ENCODE measurements at places on chromosomes 11 and 22.

DNA sequence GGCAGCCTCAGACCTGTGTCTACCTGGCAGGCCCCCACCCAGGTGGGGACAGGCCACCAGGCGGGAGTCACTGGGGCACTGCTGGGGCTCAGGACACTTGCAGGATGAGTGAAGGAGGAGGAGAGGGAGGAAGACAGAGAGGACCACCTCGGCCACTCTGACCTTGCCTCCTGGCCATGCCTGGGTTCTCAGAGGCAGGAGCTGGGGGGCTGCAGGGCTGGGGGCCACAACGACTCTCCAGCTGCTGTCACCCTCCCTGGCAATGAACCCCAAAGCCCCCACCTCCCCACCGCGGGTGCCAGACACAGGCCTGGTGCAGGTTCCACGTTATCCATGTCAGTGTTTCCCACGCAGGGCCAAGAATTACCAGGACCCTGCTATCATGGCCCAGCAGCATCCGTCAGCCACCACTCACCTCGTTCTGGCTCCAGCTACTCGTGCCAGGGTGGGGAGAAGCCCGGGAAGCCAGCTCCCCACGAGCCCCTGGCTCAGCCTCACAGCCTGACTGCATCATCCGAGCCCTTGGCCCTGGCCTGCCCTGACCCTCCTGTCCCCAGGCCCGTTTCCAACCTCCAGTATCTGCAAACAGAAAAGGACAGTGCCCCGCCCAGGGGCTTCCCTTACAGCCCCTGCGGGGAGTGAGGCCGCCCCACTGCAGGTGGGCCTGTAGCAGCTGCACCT, 62.4 kb downstream of the BRD1 start:
- DNase-seq = no peak

DNA sequence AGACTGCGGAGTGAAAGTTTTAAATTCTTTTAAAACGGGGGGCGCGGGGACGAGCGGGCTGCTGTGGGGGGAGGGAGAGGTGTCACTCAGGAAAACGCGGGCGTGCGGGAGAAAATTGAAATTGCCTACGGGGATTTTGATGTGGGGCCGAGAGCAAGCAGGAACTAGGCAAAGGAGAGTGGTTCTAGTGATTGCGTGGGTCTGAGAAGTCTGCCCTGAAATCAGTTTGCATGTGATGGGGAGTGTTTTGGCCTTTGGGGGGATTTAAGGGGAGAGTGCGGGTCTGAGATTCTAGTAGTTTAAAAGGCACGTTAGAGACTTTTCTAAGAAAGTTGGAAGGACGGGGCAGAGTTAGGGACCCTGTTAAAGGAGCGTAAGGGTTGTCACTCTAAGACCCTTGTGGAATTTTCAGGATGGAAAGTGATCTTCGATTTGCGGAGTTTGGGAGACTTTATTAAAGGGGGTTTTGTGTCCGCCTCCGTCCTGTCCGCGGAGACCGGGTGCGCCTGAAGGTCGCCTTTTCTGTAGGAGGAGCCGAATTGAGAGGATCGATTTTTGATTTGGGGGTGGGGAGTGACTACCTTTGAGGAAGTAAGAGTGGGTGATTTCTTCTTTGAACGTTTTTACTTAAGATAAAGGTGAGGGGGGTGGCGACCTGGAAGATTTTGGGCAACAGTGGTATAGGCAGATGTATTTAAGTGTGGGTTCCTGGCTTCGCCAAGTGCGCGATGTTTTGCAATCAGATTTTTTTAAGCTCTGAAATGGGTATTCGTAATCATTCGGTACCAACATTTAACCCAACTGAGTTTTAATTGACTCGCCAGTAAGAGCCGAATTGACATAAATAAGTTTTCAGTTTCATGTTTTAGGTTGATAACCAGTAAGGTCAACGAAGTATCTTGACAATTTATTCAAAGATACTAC, 1.1 kb downstream of the EED start:
- peak; percentile 37 for DNase-seq

- no peak for DNase-seq
These were observed 18.1 kb downstream of the MRGPRG start for GRCh38 chr11:3200388-3201111.

DNA sequence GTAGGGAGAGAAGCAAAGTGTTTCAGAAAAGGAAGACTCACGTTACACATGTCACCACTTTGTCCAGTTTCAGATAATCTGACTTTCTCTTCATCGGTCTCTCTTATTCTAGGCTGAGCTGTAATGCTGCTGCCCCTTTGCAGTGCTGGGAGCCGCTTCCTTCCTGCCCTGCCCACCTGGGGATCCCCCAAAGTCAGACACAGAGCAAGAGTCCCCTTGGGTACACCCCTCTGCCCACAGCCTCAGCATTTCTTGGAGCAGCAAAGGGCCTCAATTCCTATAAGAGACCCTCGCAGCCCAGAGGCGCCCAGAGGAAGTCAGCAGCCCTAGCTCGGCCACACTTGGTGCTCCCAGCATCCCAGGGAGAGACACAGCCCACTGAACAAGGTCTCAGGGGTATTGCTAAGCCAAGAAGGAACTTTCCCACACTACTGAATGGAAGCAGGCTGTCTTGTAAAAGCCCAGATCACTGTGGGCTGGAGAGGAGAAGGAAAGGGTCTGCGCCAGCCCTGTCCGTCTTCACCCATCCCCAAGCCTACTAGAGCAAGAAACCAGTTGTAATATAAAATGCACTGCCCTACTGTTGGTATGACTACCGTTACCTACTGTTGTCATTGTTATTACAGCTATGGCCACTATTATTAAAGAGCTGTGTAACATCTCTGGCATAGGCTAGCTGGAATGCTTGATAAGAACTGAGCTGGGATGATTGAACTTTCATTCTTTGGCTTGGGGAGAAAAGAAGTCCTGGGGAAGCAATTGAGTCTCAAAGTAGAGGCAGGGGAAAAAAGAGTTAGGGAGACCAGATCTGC, 31.2 kb upstream of the SMIM35 start:
- DNase-seq = no peak

DNA sequence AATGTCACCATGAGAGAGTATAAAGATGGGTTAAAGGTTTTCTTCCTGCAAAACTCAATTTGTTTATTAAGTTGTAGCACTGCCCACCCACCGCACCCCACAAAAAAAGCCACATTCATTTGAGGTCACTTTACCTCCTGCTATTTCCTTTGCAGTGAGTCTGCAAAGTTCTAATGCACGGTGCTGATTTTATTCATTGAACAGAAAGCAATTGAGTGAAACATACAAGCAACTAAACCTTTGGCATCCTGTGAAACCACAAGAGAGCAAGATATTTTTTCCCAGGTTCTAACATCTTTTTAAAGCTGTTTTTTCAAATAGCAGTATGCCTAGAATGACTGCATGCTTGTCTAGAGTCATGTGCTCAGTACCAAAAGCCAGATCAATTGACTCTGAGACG, 39.0 kb downstream of the RRAS2 start:
- no peak for DNase-seq

All from endothelial cell of umbilical vein (primary cell).